ENCODE measurements at places on chromosomes 3 and 15.

DNA sequence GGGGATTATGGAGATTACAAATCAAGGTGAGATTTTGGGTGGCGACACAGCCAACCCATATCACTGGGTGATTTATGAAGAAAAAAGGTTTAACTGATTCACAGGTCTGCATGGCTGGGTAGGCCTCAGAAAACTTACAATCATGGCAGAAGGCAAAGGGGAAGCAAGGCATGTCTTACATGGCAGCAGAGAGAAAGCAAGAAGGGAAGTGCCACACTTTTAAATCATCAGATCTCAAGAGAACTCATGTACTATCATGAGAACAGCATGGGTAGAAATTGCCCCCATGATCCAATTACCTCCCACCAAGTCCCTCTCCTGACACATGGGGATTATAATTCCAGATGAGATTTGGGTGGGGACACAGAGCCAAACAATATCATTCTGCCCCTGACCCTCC lies 59.7 kb downstream of the DPH6 start:
- no peak for DNase-seq

DNA sequence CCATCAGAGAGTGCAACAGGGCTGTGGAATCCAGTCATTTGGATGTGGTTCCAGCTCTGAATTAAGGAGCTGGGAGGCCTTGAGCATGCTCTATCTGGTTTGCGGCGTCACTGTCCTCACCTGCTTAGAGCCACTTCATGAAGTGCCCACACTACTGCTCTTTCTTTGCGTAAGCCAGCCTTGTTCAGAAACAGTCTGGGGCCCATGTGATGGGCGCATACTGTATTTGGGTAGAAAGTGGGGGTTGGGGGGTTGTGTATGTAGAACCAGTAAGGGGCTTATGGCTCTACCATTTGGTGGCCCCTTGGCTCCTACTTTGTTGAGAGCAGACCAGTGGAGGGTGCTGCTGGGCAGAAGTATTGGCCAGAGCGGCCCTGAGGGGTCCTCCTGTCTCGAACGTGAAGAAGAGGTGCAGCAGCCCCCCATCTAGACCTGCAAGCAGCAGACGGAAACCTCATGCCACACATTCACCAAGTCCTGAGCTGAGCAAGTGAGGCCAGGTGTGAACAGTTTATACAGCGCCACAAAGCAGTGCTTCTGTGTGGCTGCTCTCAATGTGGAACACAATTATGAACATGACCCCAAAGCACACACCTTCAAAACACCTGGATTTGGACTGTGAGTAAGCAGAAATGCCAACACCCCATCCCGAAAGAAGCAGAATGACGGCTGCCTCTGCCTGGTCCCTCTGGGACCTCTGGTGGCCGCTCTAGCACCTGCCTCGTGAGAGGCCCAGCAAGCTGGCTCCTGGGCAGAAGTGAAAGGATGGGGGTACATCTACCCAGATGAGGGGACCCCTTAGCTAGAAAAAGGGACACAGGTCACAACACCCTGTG lies 26.6 kb downstream of the SRPRB start:
- DNase-seq, result no peak

DNA sequence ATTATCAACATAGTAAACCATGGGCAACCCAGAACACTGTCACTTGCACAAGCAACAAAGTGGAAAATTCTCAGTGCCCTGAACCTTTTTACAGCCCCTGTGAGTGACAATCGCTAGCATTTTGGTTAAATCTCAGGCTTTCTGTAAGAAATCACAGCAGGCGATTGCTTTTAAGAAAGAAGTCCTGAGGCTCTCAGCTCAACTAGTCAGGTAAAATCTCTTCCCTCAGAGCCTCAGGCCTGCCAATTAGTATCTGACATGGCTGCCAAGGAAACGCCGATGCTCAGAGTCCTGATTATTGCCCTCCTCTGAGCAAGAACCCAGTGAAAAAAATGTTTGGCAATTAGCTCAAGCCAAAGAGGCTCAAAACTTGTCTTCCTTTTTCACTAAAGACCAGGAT lies 530.8 kb downstream of the DIPK2A start:
- no peak for DNase-seq

DNA sequence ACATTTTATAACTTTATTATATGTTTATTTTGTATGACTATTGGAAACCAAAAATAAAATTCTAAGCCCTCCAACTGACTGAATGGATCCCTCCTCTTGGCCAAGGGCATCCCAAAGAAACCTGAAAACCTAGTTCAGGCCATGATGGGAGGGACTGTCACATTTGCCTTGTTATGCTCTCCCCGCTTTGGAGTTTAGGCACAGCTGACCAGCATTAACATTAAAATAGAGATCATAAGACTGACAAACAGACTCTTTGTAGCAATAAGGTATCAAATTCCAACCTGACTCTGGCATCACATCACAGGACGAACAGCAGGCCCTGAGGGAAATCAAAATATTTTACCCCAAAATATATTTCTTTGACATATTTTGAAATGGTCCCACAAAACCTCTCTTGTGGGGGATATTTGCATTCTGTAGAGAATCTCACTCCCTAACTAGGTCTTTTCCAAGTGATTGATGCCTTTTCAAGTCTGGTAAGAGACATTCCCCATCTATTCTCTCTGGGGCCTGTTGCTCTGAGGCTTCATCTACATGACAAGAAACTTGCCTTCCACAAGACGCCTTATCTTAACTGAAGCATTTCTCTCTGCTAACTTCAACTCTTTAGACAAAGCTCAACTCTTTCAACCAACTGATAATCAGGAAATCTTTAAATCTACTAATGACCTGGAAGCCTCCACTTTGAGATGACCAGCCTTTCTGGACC lies 81.8 kb upstream of the PRR23E start:
- DNase-seq, result no peak

- DNase-seq, result peak; percentile 69
These were observed 488 bp downstream of the THSD4 start for GRCh38 chr15:71115567-71116351.

DNA sequence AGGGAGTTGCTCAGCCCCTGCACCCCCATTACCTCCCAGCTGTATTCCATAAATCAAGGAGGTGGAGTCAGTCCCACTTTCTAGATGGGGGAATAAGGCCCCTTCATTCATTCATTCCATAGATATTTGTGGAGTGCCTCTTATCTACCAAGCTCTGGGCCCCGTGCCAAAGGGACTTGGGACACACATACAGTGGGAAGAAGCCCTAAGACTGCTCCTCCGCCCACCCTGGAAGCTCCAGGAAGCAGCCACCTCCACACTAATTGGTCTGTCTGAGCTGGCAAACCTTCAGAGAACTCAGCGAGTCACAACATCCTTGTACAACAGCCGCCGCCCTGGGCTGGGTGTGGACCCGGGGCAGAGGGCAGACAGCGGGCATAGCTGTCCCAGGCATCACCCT lies 6.4 kb downstream of the STRA6 start:
- peak; percentile 88 for DNase-seq

GRCh38 chr3:134542287-134542958 lies 56.6 kb downstream of the CEP63 start:
- DNase-seq, result peak; percentile 3

DNA sequence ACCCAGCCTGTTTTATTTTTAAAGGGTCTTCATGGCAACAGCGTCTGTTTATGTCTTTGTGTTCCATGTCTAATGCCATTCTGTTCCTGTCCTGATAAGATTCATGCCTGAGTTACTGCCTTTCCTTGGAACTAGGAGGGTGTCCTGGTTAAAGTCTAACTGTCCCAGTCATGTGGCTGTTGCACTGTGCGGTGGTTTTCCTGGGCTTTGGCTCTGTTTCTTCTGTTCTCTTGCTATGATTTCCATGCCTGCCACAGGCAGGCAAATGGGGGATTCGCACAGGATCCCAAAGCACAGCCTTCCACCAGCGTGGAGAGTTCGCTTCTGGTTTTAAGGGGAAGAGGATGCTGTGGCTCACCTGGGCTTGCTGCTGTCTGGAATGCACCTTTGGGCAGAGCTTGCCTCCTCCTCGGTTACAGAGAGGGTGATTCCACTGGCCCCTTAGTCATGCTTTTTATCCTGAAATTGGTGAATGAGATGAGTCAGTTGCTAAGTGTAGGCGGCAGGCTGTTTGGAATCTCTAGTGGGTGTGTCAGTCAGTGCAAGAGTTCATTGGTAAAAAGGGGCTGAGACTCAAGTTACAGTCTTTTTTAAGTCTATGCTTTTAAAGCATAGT lies 86.8 kb downstream of the CCK start:
- DNase-seq, result peak; percentile 93

DNA sequence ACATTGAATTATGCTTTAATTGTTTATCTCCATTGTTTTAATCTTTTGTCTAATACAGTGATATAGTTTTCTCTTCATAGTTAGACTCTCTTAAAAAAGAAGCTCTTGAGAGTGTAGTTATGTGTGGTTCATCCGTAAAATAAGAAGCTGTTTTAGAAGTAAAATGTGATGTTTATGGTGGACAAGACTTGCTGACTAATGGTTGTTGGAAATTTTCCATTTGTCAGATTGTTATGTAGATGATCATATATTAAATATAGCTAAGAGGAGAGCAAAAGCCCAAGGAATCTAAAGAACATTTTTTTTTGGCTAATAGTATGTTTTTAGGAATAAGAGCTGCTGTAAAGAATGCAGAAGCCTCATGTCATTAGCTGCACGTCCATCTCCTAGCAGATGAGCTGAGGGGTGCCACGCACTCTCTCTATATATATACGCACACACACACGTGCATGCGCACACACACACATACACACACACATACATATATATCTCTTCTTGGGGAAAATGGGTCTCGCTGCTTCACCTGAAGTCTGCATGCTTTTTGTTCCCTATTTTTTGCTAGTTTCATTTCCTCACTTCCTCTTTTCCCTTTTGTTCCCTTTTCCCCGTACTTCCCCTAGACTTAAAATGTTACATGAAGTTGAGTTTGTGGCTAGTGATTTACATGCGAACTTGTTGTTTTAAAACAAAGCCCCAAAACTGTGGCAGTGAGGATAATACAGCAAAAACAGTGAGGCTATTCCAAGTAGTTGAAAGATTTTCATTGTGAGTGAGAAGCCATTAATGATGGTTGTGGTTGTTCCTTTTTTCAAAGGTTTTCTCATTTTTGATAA lies 107.8 kb downstream of the MBNL1 start:
- DNase-seq, result peak; percentile 63

- no peak for DNase-seq
These were observed 76.2 kb downstream of the NFKBIZ start for GRCh38 chr3:101925564-101925963.
